ENCODE measurements at places on chromosomes 6 and 20.

GRCh38 chr20:50721881-50722281, 9.5 kb upstream of the PARD6B start:
- DNase-seq = no peak

- no peak for DNase-seq
These were observed 12.2 kb upstream of the MOXD1 start for GRCh38 chr6:132413499-132413802.

DNA sequence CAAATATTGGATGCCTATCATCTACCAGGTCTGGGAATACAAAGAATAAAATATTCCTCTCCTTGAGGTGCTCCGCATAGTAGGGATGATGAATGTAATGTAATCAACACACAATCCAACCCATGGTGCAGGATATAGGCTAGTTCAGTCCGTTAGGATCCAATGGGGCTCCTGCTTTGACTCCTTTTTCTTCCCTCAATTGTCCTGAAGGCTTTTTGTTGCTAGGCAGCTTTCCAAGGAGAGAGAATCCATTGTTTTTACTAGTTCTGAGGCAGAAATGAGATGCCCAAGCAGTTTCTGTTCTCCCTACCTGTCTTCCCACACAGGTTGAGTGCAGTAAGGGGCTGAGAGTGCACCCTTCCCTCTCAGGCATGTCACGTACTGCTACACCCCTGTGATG, 12.1 kb downstream of the WRNIP1 start:
- no peak for DNase-seq

DNA sequence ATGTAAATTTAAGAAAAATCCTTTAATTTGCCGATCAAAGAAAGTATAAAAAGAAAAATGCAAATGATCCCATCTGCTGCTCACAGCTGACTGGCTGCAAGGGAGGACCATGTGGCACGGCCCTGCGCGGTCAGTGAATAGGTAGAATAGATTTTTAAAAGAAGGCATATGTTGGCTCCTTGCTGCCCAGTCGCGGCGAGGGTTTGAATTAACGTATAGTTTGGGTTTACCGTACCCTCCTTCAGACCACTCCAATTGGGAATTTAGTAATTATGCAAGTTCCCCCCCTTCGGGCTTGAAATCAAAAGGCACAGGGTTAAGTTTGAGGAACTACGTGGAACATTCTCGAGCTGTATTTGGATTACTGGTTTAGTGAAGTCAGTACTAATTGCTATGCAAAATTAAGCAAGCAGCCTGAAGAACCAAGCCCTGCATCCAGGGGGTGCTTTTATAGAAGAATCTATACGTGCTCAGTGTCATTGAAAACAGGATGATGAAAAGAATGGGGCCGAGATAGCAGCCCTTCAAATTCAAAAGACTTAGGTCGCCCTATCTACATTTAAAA, 1.1 kb upstream of the BEND3 start:
- peak; percentile 18 for DNase-seq

DNA sequence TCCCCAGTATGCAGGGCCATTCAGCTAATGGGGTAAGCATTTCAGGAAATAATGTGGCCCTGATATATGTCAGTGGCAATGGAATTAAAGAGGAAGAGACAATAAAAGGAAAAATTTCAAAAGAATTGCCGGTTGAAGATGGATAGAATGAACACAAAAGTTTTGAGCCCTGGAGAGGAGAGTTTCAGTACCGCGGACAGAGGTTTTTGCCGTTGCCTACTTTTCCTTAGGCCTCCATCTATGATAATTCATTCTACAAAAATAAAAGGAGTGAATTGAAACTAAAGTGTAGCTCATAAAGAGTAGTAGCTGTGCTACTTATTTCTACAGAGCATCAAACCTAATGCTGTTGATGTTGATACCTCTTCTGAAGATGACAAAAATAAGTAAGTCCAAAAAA, 140.7 kb downstream of the RNASET2 start:
- no peak for DNase-seq

DNA sequence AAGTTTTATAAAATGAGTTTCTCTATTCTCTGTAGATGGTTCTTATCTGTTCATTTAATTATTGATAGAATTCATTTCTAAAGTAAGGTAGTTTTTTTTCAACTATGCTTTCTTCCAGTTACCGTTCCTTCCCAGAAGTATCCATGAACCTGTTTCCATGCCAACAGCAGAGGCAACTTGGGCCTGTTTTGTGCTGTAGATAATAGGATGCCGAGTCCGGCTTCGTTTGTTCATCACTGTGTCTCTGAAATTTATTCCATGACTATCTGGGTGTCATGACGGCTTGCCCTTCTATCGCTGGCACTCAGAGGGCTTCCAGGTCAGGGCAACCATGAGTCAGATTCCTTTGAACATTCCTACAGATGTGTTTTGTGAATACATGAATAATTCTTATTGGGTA, 190.4 kb downstream of the SYNDIG1 start:
- no peak for DNase-seq

DNA sequence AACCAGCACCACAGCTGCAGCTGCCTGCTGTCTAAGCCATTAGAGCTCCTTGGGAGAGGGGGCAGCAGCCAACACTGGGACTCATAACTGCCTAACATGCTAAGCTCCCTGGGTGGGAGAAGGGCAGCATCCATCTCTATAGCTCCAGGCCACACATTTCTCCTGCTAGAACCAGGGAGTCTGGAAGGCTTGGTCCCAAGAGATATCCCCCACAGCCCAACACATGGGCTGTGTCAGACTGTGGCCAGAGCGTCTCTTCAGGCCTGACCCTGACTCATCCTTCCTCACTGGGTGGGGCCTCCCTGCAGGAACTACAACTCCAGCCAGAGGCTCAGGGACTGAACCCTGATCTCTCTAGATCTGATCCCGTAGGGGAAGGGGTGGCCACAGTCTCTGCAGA, 411.1 kb downstream of the HDGFL1 start:
- DNase-seq = no peak

GRCh38 chr6:56246541-56246880, 869 bp downstream of the COL21A1 start:
- no peak for DNase-seq

DNA sequence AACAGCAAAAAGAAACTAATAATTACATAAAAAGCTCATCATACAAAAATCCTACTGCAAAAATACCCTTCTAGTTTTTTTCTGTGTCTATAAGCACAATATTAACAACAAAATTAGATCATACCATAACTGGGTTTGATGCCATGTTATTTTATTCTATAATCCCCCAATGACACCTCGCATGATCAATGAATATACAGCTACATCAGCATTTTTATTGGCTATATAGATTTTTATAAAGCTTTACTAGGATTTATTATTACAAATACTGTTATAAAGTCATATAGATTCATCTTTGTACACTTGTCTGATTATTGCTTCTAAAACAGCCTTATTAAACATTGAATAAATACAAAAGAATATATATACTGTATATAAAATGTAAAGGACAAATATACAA, 45.1 kb upstream of the GLP1R start:
- no peak for DNase-seq

GRCh38 chr6:10595731-10596664, 74.8 kb downstream of the GCNT2 start:
- no peak for DNase-seq

DNA sequence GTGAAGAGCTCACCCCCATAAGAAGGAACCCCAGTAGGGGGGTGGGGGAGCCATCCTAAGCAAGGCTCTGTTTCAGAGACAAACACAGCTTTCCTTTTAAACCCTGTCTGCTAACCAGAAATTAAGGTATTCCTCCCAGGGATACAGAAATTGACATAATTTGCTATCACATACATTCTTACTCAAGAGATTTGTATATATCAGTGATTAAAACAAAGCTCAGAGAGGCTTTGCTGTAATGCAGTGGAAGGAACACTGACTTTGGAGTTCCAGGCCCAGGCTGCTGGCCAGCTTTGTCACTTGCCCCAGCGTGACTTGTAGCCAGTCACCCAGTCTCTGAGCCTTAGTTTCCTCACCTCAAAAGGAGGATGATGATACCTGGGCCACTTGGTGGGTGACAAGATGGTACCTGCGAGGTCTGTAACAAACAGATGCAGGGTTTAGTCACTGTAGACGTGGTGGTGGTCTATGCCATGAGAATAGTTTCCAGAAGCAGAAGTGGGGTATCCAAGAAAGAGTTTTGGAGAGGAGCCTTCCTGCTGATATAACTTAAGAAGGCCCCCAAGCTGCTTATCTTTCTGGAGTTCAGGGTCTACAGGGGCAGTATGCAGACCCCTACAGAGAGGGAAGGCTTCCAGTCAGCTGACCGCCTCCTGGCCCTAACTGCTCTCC, 3.2 kb upstream of the FOXF2 start:
- no peak for DNase-seq

DNA sequence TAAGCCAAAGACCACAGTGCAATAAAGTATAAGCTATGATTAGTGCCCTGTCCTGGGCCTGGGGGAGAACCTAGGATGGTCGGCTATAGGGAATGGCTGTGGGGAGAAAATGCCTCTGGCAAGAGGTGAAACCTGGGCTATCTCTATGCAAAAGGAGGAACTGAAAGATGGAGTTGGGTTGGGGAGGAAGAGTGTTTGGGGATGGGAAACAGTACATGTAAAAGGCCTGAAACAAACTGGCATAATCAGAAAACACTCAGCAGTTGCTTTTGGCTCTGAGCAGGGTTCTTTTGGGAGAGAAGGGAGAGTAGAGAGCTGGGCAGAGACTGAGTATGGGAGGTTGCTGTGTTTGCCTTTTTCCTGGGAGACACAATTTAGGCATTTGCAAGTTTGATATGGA, 31.9 kb upstream of the FUCA2 start:
- no peak for DNase-seq

DNA sequence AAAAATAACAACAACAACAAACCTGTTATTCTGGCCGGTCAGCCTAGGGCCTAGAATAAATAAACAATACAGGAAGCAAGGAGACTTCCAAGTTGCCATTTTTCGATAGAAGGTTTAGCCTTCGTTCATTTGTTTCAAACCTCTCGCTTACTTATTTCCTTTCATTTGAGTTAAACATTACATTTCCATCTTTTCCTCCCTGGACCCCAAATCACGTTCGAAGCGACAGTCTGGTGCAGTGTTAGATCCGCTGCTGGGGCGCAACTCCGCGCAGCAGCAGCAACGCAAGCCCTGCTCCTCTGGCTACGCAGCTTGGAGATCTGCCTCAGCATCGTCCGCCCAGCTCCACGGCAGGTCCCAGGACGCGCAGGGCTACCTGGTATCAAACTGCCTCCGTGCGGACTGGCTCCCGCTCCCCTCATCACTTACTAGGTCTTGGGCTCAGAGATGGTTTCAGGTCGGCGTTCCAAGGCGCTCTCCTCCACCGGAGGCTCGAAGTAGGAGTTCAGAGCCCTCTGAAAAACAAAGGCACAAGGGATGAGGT, 530 bp downstream of the TDP2 start:
- no peak for DNase-seq

- DNase-seq = no peak
These were observed 96.5 kb downstream of the ADGRG6 start for GRCh38 chr6:142398353-142398752.

DNA sequence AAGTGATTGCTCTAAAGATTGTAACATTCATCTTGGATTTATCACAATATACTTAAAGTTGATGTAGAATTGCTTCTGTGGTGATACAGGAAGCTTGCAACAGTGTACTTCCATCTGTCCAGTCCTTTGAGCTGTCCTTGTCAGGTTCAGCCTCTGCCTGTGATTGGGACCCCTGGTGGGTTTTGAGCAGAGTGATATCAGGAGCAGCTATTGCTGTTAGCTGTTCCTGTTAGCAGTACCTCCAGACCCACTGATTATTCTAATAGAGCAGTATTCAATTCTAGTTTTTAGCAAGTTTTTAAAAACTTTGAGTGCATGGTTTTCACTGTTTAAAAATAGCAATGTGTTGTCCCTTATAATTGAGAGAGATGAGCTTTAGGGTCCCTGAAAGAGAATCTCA, 48.8 kb downstream of the TULP4 start:
- no peak for DNase-seq

DNA sequence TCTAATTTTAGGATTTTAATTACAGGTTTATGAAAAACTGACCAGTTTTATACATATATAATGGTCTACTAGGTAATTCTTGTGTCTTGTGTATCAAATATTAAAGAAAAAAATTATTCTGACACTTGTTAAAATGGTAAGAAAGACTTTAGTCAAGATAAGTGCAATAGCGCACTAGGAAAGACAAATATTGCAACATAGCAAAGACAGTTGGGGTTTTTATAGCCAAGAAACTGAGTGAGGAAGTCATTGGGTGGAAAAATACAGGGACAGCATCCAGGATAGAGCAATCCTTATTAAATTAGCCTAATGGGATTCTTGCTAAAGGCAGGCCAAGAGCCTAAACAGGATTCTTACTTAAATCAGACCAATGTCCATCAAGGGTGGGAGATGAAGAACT, 71.1 kb downstream of the ROS1 start:
- DNase-seq = no peak

DNA sequence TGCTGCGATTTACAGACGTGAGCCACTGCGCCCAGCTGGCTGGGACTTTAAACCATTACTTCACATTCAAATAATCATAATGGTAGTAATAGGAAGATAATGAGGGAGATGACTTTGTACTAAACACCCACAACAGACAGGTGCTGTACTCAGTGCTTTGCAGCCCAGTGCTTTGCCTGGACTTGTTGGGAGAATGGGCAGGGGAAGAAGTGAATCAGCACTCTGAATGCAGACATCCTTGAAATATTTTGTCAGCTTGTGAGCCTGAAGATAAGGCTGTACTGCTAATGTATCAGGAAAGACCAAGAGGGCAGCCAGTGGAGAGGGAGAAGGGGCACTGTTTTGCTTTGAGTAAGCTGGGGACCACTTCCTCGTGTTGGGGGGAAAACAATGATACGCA, 17.4 kb downstream of the NKX2-2 start:
- no peak for DNase-seq

GRCh38 chr20:43515628-43516027, 8.1 kb downstream of the L3MBTL1 start:
- DNase-seq = no peak

- no peak for DNase-seq
These were observed 119.3 kb downstream of the QRSL1 start for GRCh38 chr6:106748547-106749207.

- peak; percentile 50 for DNase-seq
These were observed 60.9 kb downstream of the ATXN1 start for GRCh38 chr6:16700202-16700915.

- peak; percentile 54 for DNase-seq
These were observed 46.0 kb downstream of the GTF2H5 start for GRCh38 chr6:158213925-158214674.

- DNase-seq = no peak
These were observed 64.2 kb downstream of the EYS start for GRCh38 chr6:65642776-65643175.

DNA sequence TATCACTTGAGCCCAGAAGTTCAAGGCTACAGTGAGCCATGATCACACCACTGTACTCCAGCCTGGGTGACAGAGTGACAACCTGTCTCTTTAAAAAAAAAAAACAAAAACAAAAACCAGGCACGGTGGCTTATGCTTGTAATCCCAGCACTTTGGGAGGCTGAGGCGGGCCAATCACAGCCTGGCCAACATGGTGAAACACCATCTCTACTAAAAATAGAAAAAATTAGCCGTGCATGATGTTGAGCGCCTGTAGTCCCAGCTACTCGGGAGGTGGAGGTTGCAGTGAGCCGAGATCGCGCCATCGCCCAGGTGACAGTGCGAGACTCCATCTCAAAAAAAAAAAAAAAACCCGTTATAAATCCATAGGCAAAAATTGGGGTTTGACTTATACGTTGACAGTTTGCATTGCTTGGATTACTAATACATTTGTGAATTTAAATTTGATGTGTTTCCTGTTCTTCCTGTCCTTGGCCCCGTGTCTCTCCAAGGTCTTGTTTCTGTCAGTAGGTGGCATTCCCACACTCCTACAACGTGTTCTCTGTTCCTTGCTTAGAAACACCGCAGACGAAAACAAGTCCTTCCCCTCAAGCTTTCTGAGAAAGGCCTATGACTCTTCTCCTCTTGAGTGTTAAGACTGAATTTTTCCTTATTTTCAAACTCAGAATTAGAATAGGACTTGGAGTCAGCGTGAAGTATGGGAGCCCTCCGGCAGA, 147.0 kb downstream of the DTNBP1 start:
- no peak for DNase-seq

Measured in stimulated activated CD4-positive, alpha-beta T cell treated with anti-CD3 and anti-CD28 coated beads, Interleukin-2, amount 100 ng/mL, for 24 hours (primary cell).